ENCODE measurements at places on chromosomes 12 and 14.

GRCh38 chr14:73269729-73270531 is 32.6 kb downstream of the PAPLN start:
- no peak for DNase-seq

DNA sequence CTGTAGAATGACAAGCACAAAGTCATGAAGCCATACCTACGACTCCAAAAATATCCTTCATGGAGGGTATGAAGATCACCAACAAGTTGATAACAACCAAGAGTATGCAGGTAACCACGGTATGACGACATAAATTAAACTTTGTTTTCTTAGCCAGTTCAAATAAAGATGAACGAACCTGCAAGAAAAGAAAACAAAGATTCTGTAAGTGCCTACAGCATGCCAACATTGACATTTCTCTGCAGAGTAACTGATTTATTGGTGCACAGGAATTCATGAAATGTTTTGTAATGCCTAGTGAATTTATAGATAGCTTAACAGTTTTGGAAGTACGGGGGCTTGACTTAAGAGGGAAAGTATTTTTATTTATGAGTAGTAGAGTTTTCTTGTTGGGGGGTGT is 71.0 kb downstream of the SLC38A1 start:
- DNase-seq: no peak

- DNase-seq: peak; percentile 11
These were observed 2.5 kb downstream of the LACRT start for GRCh38 chr12:54631988-54632728.

DNA sequence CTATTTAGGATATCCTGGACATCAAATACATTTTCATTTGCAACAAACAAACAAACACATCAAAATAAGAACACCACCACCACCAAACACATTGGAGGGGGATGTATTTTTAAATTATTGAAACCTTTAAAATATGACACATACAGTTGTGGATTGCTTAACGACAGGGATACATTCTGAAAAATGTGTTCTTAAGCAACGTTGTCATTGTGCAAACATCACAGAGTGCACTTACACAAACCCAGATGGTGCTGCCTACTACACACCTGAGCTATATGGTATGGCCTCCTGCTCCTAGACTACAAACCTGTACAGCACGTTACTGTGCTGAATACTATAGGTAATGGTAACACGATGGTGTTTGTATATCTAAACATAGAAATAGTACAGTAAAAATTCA is 19.4 kb downstream of the PYGL start:
- DNase-seq: peak; percentile 7

DNA sequence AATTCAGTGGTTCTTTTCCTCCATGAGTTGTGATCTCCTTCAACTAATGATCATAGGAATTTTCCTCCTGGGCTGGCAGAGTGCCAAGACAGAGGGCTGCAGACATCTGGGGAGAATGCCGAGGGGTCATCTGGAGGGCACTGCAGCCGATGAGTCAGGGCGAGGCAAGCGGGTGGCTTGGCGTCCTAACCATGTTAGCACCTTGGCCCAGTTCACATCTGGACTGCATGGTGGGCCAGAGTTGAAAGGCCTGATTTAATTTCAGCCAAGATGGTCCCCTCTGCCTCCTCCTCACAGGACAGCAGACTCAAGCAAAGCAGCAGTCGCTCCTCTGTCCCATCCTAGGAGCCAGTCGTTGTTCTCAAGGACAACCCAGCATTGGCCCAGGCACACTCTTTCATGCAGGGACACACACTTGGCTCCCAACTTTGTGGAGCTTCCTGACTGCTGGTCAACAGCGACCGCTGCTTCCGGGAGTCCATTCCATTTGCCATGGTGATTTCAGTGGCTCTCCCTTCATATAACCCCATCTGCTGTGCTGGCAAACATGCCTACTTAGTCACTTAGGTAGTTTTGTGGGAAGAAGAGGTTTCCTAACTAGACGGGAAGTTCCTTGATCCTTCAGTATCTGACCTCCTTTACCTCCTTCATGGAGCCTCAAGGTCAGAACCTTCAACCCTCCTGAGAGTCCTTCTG is 161.8 kb downstream of the TTC8 start:
- no peak for DNase-seq

- no peak for DNase-seq
These were observed 172.0 kb downstream of the TRHDE start for GRCh38 chr12:72444125-72444524.

GRCh38 chr14:89164168-89165073 is 252.6 kb downstream of the FOXN3 start:
- no peak for DNase-seq

- no peak for DNase-seq
These were observed 66.3 kb upstream of the ESRRB start for GRCh38 chr14:76309572-76310162.

DNA sequence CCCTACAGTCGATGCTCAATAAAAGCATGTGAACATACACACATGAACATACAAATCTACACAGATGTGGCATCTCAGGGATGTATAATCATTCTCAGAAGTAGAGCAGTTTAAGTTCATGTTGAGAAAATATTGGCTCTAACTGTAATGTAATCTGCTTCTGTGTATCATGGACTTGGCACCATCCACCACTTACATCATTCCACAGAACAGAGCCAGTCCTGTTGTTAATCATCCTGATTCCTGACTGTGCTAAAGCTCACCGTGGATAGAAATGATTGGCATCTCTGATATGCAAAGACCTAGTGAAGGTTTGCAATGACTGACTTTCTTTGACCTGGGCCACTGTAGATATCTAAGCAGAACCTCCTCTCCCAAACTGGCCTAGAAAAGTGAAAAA is 1141.3 kb downstream of the BCL11B start:
- DNase-seq: no peak

DNA sequence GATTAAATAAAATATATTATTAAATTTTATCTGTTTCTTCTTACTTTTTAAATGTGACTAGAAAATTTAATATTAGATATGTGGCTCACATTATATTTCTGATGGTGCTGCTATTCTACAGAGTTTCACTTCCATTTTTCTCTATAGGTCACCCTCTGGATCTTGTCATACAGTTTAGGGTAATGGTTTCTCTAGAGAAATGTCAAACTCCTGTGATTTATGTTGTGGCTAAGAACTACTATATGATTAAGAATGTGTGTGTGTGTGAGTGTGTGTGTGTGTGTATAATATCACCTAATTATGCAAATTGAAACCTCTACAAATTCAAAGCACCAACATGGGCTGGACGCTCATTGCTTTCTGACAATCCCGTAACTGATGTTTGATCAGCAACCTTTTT is 325.9 kb downstream of the ADAMTS20 start:
- DNase-seq: no peak

GRCh38 chr14:100440207-100440631 is 117.1 kb downstream of the SLC25A47 start:
- DNase-seq: no peak

GRCh38 chr14:22895402-22895801 is 12.4 kb downstream of the REM2 start:
- DNase-seq: no peak

DNA sequence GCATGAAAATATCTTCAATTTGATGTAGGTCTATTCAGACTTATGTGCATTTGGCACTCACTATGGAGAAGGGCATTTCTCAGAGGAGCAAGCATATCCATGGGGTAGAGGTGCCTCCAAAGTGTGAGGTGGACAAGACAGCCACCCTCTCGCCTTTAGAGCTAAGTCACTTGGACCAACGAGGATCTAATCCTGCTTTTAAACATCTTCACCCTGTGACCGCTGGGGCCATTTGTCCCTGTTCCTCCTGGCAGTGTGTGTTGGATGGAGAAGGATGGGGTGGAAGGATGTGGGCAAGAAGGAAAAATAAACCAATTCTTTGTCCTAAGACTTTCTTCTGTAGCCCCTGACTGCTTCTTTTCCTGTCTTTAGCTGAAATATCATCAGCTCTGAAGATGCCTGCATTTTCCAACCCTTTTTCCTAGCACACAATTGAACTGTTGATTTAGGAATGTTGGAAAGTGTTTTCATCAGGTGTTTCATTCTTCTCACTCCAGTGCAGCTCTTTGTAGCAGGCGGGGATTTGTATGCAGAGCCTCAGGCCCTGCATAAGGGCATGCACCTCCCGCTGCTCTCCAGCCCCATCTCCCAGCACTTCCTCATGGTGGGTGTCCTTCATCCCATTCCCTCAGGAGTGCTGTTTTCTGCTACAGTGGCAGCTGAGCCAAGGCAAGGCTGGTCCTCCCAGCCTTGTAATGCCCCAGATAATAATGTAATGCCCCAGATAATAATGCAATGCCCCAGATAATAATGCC is 5.3 kb downstream of the FGF6 start:
- no peak for DNase-seq

- DNase-seq: no peak
These were observed 8.9 kb upstream of the SAV1 start for GRCh38 chr14:50676814-50677516.

DNA sequence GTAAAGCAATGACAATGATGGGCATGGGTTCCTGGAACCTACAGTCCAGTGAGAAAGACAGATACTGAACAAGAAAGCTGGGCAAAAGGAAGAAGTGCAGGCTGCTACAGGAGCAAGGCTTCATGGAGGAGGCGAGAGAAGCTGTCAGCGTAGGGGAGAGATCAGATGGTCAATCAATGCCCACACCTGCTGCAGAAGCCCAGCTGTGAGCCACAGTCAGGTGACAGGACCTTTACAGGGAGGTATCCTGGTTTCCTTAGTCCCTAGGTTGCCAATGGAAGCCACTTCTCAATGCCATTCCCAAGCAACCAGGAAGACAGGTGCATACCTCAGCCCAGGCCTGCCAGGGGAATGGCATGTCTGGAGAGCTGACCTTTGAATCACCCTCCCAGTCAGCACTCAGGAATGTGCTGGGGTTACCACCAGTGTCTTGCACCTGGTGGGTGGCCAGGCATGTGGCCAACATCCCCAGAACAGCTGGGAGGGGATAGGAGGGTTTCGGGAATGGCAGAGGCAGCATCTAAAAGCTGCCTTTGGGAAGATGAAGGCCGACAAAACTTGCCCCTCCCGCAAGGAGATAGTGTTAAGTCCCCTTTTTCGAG is 170.3 kb downstream of the TTC7B start:
- DNase-seq: no peak

- DNase-seq: no peak
These were observed 161.9 kb downstream of the CAPZA3 start for GRCh38 chr12:18899678-18900317.

DNA sequence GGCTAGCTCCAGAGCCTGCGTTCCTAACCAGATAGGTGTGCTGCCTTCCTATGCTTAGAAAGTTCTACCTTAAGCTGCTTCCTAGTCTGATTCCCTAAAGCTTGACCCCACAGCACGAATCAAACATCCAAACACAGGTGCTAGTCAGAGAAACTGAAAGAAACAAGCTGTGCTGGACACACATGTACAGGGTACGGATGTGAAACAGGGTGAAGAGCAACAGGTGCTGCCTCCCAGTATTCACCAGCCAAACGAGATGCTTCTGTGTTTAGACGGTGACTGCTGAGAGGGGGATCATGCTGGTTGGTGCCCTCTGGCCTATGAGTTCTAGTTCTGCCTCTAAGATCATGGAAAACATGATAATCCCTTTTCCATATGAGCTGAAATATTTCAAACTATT is 105.3 kb downstream of the GRIP1 start:
- DNase-seq: no peak

GRCh38 chr12:52912711-52913430 is 8.0 kb upstream of the KRT8 start:
- DNase-seq: no peak

- no peak for DNase-seq
These were observed 1.2 kb downstream of the NKX2-1 start for GRCh38 chr14:36518586-36519430.
